Motor neuron (in vitro differentiated cells): ENCODE measurements at places on chromosomes 11 and 22. TPM values are rescaled to one million over a fixed set of nuclear protein-coding genes. Genes with fewer than 3 reads are reported as not detected.

The PTPRCAP gene
- total RNA-seq, result 0.37 TPM in 1 of 2 replicates, not detected in the other

The HBG2 gene
- total RNA-seq, result not detected in 2 replicates

DNA sequence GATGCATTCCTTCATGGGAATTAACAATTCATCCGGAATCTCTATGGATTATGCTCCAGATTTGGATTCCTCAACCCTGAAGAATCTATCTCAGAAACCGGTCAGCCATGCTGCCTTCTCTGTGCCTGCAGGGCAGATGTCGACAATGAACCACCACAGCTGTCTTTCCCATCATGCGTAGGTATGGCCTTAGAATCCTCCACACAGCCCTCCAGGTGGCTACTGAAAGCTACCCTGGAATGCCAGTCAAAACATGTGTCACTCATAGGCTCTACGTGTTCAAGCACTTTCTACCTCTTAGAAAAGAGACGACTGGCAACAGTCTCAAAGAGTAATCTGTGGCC is 19.4 kb downstream of the MAML2 start:
- no peak for ATAC-seq

DNA sequence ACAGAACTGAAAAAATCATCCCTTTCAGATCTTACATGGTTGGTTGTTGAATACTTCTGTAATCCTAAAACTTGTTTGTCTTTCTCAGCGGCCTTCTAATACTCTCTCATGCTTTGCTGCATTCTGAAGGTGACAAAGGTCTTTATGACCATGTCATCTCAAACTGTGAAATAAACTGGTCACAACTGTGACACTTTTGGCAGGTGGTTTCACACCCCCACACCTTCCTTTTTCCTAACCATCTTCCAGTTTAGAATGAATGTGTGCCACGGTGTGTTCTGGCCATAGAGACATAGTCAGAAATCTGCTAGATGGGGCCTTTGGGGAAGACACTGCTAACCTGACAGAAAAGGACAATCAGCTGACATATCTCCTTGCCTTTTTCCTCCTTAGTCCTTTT is 14.7 kb upstream of the RFPL3 start:
- ATAC-seq, result no peak

GRCh38 chr22:47187176-47187957 is 424.9 kb downstream of the TBC1D22A start:
- ATAC-seq, result peak; percentile 34

DNA sequence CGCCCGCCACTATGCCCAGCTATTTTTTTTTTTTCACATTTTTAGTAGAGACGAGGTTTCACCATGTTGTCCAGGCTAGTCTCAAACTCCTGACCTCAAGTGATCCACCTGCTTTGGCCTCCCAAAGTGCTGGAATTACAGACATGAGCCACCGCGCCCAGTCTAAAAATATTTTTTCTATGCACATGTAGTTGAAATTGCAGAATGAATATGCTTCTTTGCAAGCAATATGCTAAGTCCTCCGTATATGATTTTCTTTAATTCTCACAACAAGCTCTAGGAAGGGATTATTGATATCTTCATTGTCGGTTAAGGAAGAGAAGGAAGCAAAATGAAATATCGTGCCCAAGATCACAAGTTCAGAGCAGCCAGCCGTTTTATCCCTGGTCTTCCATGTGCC is 30.1 kb upstream of the SYT13 start:
- ATAC-seq, result peak; percentile 44

The IL10RA gene
- 0.33 and 0.50 TPM in 2 replicates for total RNA-seq

- no peak for ATAC-seq
Measured at GRCh38 chr11:58526721-58527120, 18.8 kb upstream of the OR5B21 start.

The NLRP6 gene
- 0.23 TPM in 1 of 2 replicates, not detected in the other for total RNA-seq

DNA sequence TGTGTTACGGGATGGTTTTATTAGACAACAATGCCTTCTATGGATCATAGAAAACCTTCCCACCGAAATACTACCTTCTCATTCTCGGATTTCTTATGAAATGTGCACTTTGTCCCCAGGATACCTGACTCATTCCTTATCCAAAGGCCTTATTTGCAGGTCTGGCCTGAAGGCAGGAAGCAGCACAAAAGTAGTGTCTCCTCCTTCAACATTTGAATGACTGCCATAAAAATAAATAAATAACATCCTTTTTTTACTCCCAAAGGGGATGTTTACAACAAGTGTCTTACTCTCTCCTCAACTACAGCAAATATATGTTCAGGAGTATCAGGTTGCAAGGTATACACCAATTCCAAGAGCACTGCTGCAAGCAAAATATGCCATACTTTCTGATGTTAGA is 41.6 kb upstream of the PAK1 start:
- no peak for ATAC-seq

The MAPK8IP2 gene
- 33.0 and 33.2 TPM in 2 replicates for total RNA-seq

The OR2D2 gene
- total RNA-seq, result 1.4 TPM in 2 replicates
